ENCODE measurements at places on chromosomes 4 and X.
A peak's percentile ranks its signal among the peaks of the same experiment; 100 is the strongest.

DNA sequence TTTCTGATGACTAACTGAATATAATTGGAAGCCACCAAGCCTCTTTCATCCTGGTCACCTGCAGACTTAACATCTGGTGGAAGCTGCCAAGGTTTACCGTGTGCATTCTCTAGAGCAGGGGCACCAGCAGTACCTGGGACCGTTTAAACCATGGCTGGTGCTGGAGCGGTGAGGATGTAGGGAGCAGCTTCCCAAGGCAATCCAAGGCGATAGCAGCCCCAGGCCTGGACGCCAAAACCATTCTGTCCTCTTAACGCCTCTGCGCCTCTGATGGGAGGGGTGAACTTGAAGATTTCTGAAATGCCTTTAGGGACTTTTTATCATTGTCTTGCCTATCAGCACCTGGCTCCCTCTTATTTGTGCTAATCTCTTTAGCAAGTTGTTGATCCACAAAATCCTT is 37.3 kb upstream of the SPANXN2 start:
- no peak for DNase-seq

DNA sequence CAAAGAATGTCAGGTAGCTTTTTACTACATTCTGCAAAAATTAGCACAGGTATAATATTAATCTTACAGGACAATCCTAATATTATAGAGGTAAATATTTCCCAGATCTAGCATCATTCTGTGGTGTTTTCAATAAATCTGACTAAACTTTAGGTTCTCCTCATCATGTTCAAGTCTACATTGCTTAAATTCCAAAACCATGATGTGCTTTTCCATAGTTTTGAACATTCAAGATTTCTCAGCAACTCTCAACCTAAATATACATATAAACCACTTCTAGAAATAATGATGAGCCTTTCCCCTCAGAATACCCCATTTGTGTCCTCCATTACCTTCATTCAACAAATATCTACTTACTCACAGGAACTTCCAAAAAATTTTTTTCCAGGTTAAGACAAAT is 23.1 kb downstream of the EIF4E start:
- no peak for DNase-seq

DNA sequence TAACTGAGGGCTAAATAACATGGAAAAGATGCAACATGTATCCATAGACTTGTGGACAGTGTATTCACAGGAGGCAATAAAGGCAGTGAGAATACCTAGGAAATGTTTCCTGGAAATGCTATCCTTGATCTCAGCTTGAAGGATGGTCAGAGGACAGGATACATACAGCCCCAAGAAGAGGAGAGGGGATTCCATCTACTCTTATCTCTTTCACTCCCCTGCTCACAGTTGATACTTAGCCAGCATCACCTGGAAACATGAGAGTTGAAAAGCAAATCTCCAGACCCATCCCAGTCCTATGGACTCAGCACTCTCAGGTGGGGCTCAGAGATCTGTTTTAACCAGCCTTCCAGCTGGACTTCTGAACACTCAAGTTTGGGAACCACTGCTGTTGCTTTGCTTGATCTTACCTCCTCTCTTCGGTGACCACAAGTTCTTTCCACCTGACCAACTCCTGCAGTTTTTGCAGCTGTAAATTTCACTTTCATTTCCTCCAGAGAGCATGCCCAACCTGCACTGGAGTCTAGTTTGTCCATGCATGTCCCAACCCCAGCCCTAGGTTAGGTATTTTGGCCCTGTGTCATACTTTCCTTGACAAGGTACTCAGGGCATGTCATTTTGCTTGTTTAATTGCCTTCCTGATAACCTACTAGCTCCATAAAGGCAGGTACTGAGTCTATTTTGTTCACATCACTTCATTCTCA is 10.4 kb downstream of the RELL1 start:
- peak; percentile 30 for DNase-seq

DNA sequence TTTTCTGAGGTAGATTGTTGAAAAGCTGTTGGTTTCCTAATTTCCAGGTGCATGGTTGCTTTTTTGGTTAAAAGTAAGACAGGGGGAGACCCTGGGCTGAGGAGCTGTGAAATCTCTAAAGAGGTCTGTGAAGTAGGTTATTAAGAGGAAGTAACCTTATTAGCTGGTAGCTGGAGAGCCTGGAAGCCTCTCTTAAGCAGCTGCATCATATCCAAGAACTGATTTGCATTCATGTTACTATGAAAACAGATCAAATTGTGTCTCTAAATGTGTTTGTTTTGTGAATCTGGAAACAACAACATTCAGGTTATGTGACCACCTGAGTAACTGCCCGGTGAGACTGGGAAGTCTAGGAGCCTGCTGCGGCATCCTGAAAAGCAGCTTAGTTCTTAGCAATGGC is 54.1 kb downstream of the ARHGAP10 start:
- DNase-seq, result no peak

- DNase-seq, result no peak
These were observed 1.6 kb downstream of the TMEM187 start for GRCh38 chrX:153974003-153974725.

DNA sequence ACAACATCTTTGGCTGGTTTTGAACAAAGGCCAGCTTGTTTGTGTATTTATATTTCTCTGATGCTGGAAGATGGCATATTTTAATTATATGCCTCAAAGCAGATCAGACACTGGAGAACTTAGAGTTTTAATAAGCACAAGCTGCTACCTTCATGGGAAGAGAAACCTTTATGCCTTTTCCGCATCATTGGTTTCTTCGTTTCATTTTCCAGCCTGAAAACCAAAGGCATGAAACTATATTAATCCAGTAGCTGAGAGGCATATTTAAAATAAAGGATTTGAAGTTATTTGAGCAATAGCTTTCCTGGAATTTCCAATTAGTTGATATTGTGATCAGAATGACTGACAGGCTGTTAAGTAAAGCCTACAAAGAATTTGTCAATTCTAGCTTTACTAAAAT is 141.0 kb downstream of the ARHGAP24 start:
- no peak for DNase-seq

- DNase-seq, result no peak
These were observed 37.5 kb upstream of the BRS3 start for GRCh38 chrX:136450050-136450830.

GRCh38 chrX:151713849-151714248 is 2.0 kb upstream of the FATE1 start:
- no peak for DNase-seq

- peak; percentile 73 for DNase-seq
These were observed 12.6 kb downstream of the RUFY3 start for GRCh38 chr4:70734168-70734954.

DNA sequence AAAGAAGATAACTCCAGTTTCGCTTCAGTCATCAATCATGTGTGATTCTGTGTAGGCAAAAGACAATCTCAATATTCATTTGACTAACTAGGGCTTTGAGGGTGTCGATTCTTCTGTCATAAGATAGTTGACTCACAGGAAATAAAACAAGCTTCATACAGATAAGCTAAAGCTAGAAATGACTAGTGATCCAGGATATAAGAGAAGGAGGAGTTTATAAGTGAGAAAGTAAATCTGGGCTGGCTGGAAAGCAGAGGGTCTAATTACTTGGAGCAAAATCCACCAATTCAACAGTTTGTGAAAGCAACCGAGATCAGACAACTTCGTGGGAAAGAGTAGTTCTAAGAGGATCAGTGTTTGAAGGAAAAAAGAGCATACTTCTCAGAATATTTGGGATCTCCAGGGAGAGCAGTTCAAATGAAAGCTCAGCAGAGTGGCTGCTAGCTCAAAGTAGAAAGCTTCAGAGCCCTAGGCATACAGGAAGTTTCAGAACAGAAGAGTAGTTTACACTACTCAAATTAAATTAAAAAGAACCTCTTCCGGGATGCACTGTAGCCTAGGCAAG is 429.3 kb downstream of the INPP4B start:
- DNase-seq, result peak; percentile 60

DNA sequence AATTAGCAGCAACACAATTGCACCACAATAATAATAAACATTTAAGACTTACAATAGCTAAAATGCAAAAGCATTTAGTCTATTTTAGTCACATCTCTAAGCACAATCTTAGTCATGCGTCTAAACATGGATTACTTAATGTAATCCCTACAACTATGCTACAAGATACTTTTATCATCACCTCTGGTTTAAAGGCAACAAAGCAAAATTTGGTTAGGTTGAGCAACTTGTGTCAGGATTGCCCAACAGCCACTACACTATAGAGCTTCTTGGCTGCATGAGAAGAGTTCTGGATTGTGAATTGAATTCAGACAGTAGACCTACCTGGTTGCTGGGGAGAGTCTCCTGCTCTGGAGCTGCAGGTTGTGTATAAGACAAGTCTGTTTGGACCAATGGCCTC is 146.5 kb upstream of the PUDP start:
- DNase-seq, result no peak

DNA sequence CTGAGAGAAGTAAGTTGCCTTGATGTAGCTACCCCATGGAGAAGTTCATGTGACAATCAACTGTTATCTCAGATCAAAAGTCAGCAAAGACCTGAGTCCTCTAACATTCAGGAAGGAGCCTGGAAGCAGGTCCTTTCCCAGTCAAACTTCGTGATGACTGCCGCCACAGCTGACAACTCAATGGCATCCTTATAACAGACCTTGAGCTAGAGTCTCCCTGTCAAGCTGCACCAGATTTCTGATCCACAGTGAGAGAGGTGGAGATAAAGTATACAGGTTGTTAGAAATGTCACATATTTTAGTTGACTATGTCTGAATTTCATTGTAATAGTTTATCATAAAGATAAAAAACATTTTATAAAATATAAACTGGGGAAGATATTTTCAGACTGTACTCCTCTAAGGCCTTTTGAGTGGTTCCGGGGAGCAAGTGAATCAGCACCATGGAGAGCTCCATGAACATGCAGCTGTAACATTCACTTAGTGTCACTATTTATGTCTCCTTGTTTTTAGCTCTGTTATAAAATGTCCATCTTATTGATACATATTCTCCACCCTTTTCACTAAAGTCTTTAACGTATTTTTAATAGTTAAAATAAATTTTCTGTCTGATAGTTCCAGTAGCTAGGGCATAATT is 1653.5 kb upstream of the AGA start:
- DNase-seq, result no peak

DNA sequence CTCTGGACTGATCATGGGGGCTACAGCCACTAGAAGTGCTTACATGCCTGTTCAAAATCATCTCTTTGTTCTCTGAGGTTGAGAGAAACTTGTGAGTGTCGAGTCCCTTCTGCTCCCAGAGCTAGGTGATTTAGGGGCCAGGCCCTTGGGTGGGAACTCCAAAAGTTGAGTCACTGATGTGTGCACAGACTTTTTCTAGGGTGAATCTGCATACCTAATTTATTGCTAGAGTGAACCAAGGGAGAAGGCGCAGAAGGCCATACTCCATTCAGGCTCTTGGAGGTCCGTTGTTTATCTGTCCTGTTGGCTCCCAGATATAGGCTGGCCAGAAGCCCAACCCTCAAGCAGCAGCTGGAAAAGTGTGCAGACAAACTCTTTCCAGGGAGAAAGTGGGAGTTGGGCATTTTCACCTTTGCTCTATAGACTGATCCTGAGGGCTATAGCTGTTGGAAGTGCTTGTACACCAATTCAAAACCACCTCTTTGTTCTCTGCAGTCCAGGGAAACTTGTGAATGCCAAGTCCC is 80.8 kb upstream of the ARX start:
- no peak for DNase-seq

DNA sequence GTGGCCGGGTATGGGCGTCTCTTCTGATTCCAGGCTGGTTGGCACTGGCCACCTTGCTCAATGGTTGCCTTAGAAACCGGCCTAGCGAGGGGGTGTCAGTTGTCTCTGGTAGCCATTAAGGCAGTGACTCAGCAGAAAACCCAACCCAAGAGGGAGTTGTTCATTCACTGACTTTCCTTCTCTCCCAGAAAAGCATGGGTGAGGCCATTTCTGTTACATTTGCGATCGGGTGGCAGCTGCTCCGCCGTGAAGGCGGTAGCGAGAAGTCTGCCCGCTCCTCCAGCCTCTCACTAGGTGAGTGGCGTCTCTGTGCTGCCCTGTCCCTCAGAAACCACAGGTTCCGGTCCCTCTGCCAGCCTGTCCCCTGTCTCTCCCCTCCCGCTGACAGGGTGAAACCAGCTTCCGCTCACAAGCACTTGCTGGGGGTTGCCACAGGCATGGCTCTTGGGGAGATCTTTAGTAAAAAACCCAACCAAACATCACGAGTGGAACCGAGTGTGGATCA is 17.4 kb downstream of the IRAK1 start:
- peak; percentile 67 for DNase-seq

DNA sequence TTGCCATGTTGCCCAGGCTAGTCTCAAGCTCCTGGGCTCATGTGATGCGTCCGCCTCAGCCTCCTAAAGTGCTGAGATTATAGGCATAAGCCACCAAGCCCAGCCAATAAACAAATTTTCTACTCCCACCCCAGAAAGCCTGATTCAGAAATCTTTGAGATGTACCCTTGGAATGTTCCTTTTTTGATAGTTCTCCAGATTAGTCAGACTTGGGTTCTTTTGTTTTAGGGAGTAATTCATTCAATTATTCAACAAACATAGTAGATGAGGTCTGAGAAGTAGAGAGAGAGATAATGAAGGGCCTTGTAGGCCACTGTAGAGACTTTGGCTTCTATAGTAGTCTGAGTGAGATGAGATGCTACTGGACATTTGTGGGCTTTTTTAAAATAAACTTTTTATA is 27.8 kb downstream of the RP2 start:
- no peak for DNase-seq

DNA sequence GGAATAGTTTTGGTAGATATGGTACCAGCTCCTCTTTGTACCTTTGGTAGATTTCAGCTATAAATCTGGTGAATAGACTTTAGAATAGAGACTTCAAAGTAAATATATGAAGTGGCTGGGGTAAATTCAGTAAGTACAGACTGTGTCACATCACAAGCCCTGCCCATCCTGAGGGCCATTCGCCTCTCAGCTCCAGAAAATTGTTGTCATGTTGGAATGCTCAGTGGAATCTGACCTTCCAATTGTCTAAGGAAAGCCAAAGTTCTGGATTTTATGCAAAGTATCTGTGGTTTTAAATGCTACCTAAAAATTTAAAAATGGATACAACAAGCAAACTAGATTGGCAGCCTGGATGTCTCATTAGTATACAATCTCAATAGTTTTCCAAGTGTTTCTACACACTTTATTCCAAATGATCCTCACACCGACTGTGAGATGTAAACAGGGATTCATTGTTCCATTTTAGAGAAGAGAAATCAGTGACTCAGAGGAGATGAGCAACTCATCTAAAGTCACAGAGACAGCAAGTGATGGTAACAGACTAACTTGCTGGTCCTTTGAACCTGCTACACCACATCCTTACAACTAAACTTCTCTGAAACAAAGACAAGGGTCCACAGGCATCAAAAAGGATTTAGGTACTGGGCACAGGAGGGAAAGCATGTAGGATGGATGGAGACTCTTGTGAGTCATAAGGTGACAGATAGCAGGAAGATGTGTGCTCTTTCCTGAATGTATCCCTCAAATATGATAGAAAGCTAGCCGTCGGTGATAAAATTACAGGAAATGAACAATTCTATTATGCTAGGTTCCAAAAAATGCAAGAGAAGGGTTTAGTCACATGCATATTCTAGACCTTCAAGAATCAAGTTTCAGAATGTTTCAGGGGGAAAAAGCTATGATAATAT is 127.3 kb downstream of the ATP10D start:
- no peak for DNase-seq

GRCh38 chr4:141244419-141244818 is 23.7 kb downstream of the ZNF330 start:
- DNase-seq, result no peak

- DNase-seq, result peak; percentile 7
These were observed 175.8 kb upstream of the TECRL start for GRCh38 chr4:64584981-64585557.

- no peak for DNase-seq
These were observed 19.4 kb upstream of the SERTM2 start for GRCh38 chrX:111492085-111492484.

GRCh38 chr4:38489924-38490639 is 173.9 kb upstream of the KLF3 start:
- no peak for DNase-seq

Measured in CD4-positive, alpha-beta T cell treated with Interleukin-21 for 1 hour (primary cell).